Pulmonary artery endothelial cell (primary cell): ENCODE measurements at places on chromosomes 16 and 17. TPM values are rescaled to one million over a fixed set of nuclear protein-coding genes. Genes with fewer than 3 reads are reported as not detected.

The HBQ1 gene
- total RNA-seq: 0.21 and 1.5 TPM in 2 replicates

The TXNDC11 gene
- total RNA-seq: 23.7 and 31.4 TPM in 2 replicates

The C17orf50 gene
- not detected in 2 replicates for total RNA-seq

The NDRG4 gene
- 38.3 and 87.1 TPM in 2 replicates for total RNA-seq

The TEKT3 gene
- total RNA-seq: not detected in 2 replicates

The LPCAT2 gene
- 22.9 and 46.5 TPM in 2 replicates for total RNA-seq

The NPIPB9 gene
- 0.99 TPM in 1 of 2 replicates, not detected in the other for total RNA-seq
